ENCODE measurements at places on chromosomes 12 and 14.

DNA sequence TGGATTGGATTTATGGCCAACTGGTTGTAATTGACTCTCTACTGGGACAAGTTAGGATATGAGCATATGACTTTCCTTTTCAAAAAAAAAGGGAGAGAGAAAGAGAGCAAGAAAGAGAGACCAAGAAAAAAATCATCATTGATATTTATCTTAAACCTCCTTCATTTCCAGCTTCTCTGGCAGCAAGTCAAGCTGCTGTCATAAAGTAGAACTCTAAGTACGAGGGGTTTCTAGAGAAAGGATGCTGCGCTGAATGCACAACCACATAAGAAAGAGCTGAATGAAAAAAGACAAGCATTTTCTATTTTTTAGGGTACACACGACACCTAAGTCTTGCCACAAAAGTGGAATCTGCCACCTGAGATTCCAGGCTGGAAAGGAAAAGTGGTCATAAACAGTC, 182.6 kb downstream of the SLC25A21 start:
- no peak for DNase-seq
- H3K36me3 ChIP-seq = no peaks in the 10 kb centered on the region
- H3K27ac ChIP-seq = no peak overlapping the region
- no peak overlapping the region for H3K4me3 ChIP-seq
- no peaks in the 10 kb centered on the region for H3K4me1 ChIP-seq
- H3K27me3 ChIP-seq = no peaks in the 10 kb centered on the region

DNA sequence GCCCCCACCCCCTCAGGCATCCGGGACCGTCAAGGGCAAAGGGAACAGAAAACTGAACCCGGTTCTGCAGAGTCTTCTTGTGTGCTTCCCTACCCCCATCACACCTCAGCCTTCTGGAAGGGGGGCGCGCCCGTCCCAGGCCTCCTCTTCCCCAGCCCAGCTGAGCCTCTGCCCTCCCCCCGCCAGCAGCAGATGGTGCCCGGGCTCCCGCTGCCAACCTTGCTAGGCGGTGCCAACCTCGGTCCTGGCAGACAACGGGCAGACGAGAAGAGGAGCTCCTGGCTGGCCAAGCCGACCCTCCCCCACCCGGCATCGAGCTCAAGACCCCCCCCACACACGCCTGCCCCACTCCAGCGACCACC, 8.7 kb downstream of the STAC3 start:
- H3K27ac ChIP-seq = no peak overlapping the region
- H3K36me3 ChIP-seq = no peaks in the 10 kb centered on the region
- H3K27me3 ChIP-seq = peaks cover 65% of the 10 kb centered on the region
- peak overlapping the region; percentile 59 for H3K4me3 ChIP-seq
- H3K4me1 ChIP-seq = peaks cover 5% of the 10 kb centered on the region

DNA sequence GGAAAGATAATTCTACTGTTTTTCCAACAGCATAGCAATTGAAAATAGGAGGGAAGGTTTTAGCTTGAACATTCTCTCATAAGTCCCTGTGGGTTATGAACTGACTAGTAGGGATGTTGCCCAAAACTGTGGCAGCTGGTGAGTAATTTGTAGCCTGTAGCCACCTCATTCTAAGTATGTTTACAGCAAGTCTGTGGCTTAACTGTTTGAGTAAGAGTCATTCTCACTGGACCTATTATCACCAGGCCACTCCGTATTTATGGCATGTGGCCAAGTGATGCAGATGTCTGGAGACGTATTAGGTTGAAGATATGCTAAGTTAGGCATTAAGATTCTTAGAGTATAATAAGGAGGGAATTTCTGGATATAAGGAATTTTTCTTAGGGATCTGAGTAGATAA, 458.3 kb downstream of the ETNK1 start:
- no peak for DNase-seq
- no peaks in the 10 kb centered on the region for H3K4me1 ChIP-seq
- H3K36me3 ChIP-seq = no peaks in the 10 kb centered on the region
- H3K4me3 ChIP-seq = no peak overlapping the region

DNA sequence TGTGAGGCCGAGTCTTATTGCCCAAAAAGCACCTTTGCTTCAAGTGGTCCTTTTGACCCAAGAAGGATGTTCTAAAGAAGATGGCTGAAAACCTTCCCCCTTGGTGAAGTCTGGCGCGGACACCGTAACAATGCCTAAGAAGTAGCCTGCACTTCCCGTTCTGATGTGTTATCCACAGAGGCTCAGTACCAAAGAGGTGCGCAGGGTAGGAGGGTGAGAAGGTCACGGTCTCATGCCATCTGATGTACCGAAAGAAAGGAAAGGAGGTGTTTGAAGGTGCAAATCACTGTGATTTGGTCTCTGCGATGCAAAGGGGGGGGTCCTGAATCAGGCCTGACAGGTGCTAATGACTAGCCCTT, 9.9 kb downstream of the PEBP1 start:
- no peaks in the 10 kb centered on the region for H3K27me3 ChIP-seq
- no peak for DNase-seq
- H3K4me3 ChIP-seq = no peak overlapping the region
- H3K27ac ChIP-seq = no peak overlapping the region

DNA sequence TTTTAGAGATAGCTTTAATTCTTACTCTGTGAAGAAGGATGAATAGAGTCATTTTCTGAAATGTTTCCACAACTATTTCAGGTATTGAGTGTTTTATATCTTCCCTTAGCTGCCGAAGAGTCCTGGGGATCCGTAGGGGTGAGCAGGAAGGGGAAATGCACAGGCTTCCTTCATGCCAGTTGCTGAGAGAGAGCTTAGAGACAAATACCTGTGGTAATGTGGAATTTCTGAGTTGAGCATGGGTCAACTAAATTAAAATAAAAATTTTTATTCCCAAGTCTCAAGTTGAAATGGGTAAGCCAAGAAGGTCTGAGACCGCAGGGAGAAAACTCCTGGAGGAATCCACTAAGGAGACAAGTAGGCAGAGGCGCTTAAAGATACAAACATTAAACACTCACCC, 185.7 kb downstream of the DAD1 start:
- H3K4me1 ChIP-seq = no peaks in the 10 kb centered on the region
- no peak overlapping the region for H3K27ac ChIP-seq
- H3K4me3 ChIP-seq = no peak overlapping the region
- no peaks in the 10 kb centered on the region for H3K27me3 ChIP-seq

- no peak overlapping the region for H3K27ac ChIP-seq
- H3K4me1 ChIP-seq = no peaks in the 10 kb centered on the region
- H3K27me3 ChIP-seq = no peaks in the 10 kb centered on the region
- no peak overlapping the region for H3K4me3 ChIP-seq
- no peaks in the 10 kb centered on the region for H3K36me3 ChIP-seq
Observed at GRCh38 chr12:8644345-8645248, 18.0 kb downstream of the MFAP5 start.

- no peak for DNase-seq
- no peaks in the 10 kb centered on the region for H3K4me1 ChIP-seq
- no peak overlapping the region for H3K4me3 ChIP-seq
- no peaks in the 10 kb centered on the region for H3K36me3 ChIP-seq
- no peak overlapping the region for H3K27ac ChIP-seq
Observed at GRCh38 chr12:77833329-77833728, 2.6 kb downstream of the NAV3 start.

- H3K4me1 ChIP-seq = no peaks in the 10 kb centered on the region
- no peak overlapping the region for H3K27ac ChIP-seq
- no peaks in the 10 kb centered on the region for H3K27me3 ChIP-seq
- H3K36me3 ChIP-seq = peaks cover 25% of the 10 kb centered on the region
- DNase-seq = no peak
- H3K4me3 ChIP-seq = no peak overlapping the region
Observed at GRCh38 chr12:292186-292585, 29.6 kb upstream of the SLC6A13 start.

All from H1 (cell line).